Fibroblast of pulmonary artery (primary cell): ENCODE measurements at places on chromosomes 1 and 21.

DNA sequence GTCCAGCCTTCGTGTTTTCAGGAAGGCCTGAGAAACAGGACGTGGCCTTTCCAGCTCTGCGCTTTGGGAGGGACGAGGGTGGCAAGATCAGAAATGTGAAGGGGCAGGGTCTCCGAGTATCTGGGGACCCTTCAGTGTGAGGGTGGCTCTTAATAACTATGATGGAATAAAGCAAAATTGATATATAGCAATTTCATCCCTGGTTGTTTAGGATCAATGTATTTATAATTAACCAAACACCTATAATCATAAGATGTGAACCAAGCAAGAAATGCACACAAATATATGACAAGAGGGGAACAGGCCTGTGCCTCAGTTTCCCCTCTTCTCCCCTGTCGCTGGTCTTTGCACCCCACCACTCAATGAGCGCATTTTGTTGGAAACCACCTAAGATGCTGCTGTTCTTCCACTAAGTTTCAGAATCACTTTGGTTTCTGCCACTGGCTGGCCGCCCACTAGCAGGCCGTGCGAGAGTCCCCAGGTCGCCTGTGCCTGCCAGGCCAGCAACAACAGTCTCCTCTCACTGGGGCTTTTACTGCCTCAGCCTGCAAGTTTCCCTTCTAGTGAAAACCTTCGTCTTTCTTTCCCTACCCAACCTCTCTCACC is 36.6 kb downstream of the UBASH3A start:
- no peak for DNase-seq

DNA sequence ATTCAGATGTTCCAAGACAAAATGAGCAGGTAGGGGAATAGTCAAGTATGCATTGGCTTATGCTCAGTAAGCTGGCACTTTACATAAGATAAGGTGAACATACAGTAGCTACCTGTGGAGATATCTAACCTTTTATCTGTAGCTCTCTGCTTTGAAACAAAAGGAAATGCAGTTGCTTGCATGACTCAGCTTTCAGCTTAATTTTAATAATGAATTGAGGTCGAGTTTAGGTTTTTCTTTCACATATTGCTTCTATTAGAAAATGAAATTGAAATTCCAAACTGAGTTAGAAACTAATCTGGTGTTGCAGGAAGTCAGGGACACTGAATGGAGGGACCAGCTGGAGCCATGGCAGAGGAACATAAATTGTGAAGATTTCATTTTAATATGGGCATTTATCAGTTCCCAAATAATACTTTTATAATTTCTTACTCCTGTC is 8.3 kb downstream of the FRRS1 start:
- no peak for DNase-seq

DNA sequence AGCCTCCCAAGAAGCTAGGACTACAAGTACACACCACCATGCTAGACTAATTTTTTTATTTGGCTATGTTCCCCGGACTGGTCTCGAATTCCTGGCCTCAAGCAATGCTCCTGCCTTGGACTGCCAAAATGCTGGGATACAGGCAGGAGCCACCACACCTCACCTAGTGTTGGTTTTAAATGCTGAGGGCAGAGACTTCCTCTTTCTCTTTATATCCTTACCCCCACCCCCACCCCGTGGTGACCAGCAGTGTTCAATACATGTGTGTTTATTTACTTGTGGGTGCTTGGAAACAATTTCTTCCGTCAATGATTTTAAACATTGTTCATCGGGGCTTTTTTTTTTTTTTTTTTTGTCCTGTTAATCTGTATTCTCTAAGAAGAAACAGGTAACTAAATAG is 158.9 kb downstream of the ZBTB18 start:
- DNase-seq, result no peak

DNA sequence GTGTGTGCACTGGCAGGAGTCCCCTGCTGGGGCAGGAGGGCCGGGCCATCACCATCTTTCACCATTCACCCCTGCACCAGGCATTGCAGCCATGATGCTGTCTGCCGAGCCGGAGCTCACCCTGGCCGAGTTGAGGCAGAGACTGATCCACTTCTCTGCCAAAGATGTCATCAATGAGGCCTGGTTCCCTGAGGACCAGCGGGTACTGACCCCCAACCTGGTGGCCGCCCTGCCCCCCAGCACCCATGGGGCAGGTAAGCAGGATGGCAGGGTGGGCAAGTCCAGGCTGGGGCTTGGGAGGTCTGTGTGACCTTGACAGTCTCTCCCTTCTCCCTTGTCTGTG is 18.6 kb downstream of the PCSK9 start:
- DNase-seq, result no peak

- no peak for DNase-seq
These were observed 341.8 kb downstream of the ZNF326 start for GRCh38 chr1:90336552-90337324.

GRCh38 chr1:157932069-157932468 is 61.4 kb upstream of the KIRREL1 start:
- peak; percentile 54 for DNase-seq

GRCh38 chr1:23394181-23394580 is 24.5 kb upstream of the ZNF436 start:
- peak; percentile 97 for DNase-seq

DNA sequence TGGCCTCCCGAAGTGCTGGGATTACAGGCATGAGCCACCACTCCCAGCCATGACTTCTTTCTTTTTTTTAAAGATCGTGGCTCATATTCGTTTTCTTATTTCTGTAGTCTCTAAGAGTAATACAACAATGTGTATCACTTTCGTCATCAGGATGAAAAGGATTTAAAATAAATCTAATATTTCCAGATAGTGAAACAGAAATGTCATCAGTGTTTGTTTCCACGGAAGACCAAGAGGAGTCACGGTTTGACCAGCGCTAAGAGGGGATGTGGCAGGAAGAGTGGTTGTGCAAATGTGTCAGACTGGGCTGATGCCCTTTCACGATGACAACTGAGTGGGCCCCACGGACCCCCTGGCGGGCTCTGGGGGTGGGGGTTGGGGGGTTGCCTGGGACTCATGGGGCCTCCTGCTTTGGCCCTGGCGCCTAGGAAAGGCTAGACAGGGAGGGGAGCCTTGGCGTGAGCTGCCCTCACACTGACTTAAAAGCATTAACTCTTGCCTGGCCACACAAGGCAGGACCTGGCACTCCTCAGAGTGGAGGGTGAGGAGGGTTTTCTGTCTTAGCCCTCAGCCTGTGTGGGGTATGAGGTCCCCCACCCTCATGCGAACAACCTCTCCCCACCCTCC is 8.4 kb downstream of the SOX13 start:
- no peak for DNase-seq

- DNase-seq, result no peak
These were observed 940 bp downstream of the SOX13 start for GRCh38 chr1:204073837-204074273.

DNA sequence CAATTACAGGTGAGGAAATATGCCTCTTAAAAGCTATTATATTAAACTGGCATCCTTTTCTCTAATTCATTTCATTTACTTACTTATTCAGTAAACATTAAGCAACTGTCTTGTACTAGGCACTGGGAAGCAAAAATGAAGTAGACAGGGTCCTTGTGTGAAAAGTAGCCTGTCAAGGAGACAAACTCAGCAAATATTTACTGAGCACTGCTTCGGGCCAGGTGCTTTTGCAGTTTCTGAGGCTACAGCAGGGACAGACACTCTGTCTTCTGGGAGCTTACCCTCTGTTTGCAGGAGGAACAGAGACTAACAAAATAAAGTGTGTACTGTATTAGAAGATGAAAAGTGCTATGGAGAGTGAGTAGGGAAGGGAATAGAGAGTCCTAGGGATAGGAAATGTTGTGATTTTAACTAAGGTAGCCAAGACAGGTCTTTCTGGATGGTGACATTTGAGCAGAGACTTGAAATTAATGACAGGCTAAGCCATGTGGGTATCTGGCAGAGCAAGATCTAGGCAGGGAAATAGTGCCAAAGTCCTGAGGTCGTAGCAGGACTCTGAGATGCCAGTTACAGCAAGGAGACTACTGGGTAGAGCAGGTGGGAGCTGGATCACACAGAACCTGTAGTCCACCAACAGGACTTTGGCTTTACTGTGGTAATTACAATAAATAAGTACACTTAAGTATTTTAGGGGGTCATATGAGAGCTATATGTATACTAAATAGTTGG is 133.0 kb downstream of the ITSN1 start:
- no peak for DNase-seq

DNA sequence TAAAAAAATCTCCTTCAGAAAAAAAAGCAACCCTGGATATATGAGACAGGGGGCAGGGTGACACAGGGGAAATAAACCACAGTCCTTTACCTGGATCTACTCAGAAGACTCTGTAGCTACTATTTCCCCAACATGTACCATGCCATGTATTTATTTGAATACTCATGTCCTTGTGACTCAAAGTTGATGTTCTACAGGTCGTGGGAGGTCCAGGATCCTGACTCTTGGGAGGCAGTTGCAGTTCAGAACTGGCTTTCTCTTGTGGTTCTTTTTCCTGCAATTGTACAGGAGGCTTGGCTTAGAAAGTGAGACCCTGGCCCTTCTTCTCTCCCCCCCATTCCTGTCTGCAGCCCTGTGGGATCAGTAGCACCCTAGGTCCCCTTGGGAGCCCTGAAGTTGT is 5.8 kb upstream of the IL24 start:
- DNase-seq, result peak; percentile 63

- DNase-seq, result no peak
These were observed 584 bp upstream of the LTN1 start for GRCh38 chr21:28993293-28993629.

DNA sequence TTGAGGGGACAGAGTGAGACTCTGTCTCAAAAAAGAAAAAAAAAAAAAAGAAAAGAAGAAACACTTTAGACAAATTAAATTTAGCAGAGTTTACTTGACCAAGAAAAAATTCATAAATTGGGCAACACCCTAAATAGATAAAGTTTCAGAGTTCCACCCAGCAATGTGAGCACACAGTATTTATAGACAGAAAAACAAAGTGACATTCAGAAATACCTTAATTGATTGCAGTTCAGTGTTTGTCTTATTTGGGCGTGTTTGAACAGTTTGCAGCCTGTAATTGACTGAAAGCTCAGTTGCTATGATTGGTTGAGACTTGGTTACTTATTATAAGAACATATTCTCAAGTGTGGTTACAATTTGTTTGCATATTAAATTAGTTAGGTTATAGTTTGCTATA is 603.5 kb upstream of the NEGR1 start:
- no peak for DNase-seq

GRCh38 chr21:36841866-36842265 is 124.6 kb downstream of the HLCS start:
- DNase-seq, result no peak

DNA sequence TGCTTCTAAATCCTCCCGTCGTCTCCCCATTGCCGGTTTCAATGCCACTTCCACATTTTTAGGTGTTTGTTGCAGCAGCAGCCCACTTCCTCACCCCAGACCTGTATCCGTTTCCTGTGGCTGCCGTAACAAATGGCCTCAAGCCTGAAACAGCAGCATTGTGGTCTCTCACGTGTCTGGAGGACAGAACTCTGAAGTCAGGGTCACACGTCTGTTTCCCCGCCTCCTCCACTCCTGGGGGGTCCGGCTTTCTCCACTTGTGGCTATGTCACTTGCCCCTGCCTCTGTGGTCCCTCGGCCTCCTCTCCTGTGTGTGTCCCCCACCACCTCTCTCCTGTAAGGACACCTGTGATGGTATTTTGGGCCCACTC is 21.8 kb downstream of the TRPM2 start:
- DNase-seq, result no peak

DNA sequence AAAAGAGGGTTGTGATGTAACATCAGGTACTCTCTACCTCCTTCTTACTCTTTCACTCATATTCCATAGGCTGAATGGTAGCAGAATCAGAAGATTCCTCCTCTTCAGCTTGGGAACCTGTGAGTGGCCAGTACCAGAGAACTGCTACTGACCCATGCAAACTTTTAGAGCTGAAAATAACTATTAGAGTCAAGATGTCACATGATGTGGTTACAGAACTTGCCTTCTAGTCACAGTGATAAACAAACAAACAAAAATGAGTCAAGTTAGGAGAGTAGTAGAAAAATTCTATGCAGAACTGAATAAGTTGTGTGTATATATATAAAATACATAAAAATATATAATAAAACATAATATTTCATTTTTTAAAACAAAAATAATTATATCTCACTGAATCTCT is 47.6 kb upstream of the RGS1 start:
- DNase-seq, result no peak

GRCh38 chr1:1847061-1847850 is 43.6 kb downstream of the GNB1 start:
- peak; percentile 45 for DNase-seq

DNA sequence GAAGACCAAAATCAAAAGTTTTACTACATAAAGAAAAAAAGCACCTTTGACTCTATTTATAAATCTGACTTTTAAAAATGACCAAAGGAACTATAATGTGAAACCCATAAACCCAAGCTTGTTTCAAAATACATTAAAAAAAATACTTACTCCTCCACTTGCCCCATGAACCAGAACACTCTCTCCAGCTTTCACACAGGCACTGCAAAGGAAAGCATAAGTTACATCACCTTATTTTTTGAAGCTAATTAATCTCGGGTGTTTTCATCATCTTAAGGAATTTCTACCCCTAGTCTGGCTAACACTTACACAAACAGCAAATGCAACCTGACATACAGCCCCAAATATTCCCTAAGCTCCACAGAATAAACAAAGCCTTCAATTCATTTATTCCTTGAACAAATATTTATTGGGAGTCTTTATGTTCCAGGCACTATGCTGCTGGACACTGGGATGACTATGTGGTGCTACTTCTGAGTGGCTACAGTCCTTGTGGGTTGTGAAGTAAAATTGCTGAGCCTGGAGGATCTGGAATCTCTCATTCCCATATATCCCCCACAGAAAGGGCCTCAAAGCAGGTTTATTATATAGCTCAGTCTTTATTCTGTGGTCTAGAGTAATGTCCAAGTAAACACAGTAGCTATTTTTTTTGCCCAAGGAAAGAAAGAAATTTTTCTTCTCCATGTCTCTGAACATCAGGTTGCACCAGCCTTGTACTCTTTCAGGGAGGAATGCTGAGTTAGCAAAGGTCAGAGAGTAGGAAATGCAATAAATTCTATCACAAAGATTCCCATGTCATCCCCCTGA is 18.2 kb downstream of the CRYZ start:
- no peak for DNase-seq

- DNase-seq, result peak; percentile 46
These were observed 1.8 kb downstream of the CD160 start for GRCh38 chr1:145720878-145721671.

- DNase-seq, result no peak
These were observed 3.8 kb downstream of the DR1 start for GRCh38 chr1:93349231-93350135.

DNA sequence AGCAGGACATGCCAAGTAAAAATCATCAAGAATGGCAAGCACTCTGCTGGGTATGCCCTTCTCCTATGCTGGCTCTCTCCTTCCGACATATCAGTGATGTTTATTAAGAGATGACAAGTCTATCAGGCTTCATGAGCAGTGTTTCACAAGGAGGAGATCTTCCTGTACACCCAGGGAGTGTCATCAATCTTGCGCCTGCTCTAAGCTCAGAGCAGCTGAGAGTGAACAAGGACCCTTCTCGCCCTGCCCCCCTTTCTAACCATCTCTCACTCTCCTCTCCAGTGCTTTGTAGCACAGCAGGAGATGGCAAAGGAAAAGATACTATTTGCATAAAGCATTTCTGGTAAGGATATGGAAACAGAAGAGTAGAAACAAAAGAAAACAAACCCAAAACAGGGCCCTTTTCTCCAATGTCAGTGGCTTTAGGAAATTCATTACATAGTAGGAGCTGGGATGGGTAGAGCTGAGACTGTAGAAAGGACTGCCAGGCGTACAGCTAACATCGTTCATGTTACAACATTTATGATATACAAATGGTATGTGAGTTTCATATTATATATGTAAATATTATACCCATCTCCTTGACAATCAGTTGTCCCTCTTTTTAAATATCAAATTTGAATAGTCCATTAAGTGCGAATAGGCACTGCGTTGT is 201.7 kb downstream of the NUF2 start:
- DNase-seq, result no peak

GRCh38 chr1:41890825-41891198 is 27.9 kb downstream of the HIVEP3 start:
- peak; percentile 26 for DNase-seq
